ENCODE measurements at places on chromosomes 11 and 22.

- no peak for DNase-seq
These were observed 13.2 kb upstream of the OSBPL5 start for GRCh38 chr11:3178349-3178748.

DNA sequence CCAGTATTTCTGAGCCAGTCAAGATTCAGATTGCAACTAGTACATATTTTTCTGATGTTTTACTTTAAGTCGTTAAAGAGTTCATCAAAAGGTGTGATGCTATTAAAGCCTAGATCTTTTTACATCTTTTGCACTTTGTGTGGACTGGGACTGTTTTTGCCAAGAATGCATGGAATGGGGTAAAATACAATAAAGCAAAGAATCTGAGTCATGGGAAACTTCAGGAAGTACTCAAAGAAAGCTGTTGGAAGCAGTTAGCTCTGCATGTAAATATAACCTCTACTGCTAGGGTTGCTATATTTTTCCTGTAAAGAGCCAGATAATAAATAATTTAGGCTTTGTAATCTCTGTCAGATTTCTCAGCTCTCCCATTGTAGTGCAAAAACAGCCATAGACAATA is 20.9 kb downstream of the ATXN10 start:
- DNase-seq: no peak

GRCh38 chr11:28547321-28547741 is 439.1 kb downstream of the METTL15 start:
- no peak for DNase-seq

- DNase-seq: peak; percentile 44
These were observed 1.7 kb upstream of the CAVIN3 start for GRCh38 chr11:6321961-6322362.

DNA sequence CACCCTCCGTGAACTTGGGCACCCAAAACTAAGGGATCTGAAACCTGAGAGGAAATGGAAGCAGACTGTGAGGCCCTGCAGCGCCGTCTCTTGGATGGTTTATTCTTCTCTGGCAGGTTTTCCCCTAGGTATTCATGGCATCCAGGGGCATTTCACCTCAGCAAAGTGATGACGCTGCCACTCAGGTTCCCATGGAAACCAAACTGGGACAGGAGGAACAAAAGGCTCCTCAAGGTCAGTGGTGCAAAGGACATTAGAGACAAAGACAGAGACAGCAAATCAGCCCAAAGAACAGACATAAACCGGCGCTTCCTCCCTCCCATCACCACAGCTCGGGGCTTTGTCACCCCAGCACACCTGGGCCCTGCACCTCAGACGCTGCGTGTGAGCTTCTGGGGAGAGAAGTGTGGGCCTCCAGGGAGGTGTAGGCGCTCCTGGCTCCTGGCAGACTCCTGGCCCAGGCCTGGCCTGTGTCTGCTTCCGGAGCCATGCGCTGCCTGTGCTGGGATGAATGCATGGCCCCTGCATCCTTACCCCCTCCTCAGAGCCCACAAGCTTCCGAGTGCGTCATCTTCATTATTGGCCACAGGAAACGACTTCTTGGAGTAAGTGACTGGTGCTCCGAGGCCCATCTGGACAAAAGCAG is 5.9 kb downstream of the TP53AIP1 start:
- no peak for DNase-seq

DNA sequence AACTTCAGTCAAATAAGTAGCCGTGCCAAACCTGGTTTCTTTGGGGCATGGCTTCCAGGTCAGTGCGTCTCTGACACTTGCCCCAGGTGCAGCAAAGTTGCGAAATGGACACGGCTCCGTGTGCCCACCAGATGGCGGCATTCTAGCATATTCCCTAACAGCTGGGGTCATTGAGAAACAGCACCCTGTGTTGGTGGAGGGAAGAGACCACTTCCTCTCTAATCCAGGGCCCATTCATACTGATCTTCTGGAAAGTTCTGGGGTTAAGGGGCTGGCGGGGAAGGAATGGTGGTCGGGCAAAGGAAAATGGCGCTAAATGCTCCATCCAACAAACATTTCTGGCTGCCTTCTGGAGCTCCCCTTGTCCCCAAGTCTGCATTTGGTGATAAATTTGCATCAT is 141.2 kb upstream of the TIMP3 start:
- peak; percentile 54 for DNase-seq

DNA sequence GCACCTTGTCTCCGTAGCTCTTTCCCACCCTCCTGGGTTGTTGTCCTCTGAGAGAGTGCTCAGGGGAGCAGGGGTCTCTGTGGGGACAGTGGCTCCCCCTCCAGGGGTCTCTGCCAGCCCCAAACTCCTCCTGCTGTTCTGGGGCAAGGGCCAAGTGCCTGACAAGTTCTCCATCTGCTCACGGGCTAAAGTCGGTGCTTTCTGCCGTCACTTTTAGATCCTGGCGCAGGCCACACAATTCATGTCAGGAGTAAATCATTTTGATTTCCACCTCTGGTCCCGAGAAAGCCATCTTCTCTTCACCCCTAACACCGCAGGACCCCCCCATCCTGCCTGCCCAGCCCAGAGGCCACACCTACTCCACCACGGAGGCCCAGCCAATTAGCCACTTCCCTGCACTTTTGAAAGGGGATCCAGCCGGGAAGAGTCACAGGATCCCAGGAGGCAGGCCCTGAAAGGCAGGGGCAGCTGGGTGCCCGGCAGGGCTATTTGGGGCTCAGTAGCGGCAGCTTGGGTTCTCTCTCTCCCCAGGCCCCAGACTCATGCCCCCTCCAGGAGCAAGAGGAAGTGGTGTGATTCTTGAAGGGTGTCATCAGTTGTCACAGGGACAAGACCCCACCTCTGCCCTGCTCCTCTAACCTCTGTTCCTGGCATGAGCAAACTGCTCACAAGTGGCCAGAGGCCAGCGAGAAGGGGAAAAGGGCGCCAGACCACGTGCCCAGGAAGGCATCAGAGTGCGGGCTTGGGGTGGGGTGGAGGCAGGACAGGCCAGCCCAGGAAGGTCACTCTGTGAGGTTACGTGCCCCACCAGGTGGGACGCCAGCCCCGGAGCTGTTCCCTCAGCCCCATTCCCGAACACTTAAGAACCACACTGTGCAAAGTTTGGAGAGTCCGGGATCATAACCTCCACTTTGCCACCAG is 1.3 kb downstream of the MACROD1 start:
- no peak for DNase-seq

GRCh38 chr11:95575517-95575916 is 214.1 kb downstream of the FAM76B start:
- no peak for DNase-seq

GRCh38 chr11:63478896-63479295 is 12.1 kb downstream of the PLAAT5 start:
- peak; percentile 72 for DNase-seq

- DNase-seq: no peak
These were observed 72.7 kb downstream of the SLC1A2 start for GRCh38 chr11:35346472-35347156.

GRCh38 chr11:116240710-116241109 is 532.1 kb downstream of the BUD13 start:
- no peak for DNase-seq

DNA sequence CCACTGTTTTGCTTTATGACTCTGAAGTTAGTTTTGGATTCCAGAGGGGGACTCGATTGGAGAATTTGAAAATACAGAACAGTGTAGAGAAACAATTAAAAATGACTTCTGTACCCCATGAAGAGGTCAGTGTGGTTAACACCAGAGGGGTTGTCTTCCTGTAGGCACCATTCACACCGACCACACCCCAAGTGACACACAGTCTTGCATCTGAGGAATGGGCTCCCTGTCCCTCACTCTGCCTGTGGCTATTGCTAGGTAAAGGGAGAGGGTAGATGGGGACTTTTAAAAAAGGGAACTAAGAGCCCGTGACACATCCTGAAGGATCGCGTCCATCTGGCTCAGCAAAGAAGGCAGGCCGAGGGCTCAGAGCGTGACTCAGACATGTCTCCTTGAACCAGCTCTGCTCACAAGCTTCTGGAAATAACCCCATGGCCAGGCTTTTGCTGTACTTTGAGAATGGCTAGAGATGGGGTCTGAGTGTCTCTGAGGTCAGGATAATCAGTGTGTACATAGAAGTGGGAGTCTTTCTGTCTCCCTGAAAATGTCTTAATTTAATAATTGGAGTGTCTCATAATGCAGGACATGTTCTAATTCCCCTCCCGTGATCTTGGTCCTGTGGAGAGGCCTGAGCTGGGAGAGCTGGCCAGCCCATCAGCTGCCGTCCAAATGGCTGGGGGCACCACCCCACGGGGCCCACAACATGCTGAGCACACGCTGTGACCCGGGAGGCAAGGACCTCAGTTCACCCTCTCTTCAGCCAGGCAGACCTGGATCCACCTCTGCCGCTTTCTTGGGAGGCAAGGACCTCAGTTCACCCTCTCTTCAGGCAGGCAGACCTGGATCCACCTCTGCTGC is 39.3 kb downstream of the SGSM1 start:
- DNase-seq: no peak

DNA sequence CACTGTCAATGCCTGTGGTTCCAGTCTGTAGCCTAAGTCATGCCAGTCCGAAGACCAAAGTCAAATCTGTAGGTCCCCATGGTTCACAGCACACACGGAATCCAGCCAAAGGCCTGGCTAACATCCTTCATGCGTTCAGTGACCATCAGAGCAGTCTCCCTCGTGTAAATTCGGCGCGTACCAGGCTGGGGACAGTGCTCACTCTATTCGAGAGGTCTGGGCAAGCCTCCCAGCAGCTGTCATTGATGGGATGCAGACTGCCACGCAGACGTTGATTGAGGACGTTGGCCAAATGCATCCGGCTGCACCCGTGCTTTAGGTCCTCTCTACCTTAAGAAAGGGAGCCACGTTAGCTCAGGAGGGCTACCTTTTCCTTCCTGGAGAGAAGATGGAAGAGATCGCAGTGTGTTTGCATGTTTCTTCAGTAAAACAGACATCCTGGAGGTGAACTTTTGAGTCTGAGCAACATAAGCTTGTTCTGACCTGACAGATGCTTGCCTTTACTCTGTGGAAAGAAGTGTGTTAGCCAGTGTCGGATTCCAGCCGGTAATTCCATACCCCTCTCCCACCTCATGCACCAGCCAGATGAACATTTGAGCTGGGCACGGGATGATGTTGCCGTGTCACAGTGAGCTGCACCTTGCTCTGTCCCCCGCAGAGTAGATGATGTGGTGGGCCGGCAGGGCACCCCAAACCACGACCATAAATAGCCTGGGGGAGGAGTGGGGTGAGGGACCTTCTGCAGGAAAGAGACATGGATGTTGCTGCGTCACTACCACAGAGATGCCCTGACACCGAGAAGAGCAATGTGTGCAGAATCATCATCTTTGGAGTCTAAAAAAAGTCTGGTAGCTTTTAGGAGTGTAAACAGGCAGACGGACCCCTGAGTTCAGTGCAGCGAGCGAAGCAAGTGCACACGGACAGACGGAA is 12.2 kb downstream of the CTTN start:
- DNase-seq: no peak

- DNase-seq: no peak
These were observed 13.0 kb downstream of the BCR start for GRCh38 chr22:23193196-23193827.

GRCh38 chr22:46941968-46942798 is 179.7 kb downstream of the TBC1D22A start:
- DNase-seq: no peak

- DNase-seq: no peak
These were observed 13.5 kb upstream of the ZC3H12C start for GRCh38 chr11:110079726-110080125.

GRCh38 chr22:35158336-35158735 is 92.4 kb downstream of the ISX start:
- no peak for DNase-seq

DNA sequence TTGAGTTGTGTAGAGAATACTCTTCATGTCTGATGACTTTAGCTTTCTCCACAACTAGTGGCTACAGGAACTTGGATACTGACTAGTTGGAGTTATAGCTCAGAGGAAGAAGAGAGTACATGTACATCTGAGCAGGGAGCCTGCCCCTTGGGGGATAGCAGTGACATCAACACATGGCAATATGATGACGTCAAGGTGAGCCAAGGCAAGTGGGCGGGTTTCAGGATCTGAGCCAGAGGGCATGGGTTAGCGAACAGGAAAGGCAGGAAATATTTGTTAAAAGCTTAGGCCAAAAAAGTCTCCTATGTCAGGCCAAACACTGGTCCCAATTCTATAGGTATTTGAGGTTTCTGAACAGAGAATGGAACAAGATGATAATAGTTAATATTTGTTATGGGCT is 42.0 kb upstream of the HORMAD2 start:
- DNase-seq: no peak

- DNase-seq: peak; percentile 58
These were observed 23.2 kb upstream of the ZBTB16 start for GRCh38 chr11:114036147-114036811.

GRCh38 chr11:128575961-128576350 is 11.4 kb downstream of the ETS1 start:
- DNase-seq: no peak

DNA sequence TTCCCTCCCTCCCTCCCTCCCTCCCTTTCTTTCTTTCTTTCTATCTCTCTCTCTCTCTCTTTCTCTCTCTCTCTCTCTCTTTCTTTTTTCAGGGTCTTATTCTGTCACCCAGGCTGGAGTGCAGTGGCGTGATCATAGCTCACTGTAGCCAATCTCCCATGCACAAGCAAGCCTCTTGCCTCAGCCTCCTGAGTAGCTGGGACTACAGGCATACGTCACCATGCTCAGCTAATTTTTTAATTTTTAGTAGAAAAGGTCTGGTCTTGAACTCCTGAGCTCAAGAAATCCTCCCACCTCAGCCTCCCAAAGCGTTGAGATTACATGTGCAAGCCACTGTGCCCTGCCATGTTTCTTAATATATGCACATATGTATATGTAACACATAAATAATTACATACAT is 19.0 kb downstream of the TSKU start:
- no peak for DNase-seq

DNA sequence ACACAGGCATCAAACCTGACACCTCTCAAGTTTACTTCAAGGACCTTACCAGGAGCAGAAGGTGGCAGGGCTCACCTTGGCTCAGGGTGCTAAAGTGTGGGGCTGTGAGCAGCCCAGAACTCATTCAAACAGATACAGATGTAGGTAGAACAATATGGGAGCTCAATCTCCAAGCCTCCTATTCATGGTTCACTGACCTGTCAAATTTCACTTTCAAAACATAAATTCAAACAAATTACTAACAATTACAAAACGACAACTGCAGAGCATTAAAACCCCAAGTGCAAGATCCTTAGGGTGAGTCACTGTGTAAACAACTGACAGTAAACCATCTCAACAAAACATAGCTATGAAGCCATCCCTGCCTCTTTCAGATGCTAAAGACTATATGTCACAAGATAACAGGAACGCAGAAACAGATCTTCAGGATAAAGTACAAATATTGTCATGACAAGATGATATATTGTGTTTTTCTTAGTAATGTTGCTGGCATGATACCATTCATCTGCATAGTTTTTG is 303.5 kb upstream of the ANO3 start:
- no peak for DNase-seq

DNA sequence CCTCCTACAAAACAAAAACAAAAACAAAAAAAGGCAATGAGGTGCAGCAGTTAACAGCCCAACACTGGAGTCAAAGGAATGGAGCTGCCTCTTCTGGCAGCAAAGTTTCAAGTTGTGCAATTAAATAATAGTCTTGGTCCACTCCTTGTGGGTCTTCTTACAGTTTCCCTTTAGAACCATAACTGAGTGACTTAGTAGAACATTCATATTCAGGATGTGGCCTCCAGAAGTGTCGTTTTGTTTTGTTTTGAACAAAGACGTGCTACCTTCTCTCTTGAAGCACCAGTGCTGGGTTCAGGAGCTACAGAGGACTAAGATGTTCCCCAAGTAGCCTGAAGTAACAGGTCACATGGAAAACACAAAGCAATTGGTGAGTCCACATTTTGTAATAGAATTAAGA is 2.0 kb upstream of the JAML start:
- DNase-seq: peak; percentile 70

Data from activated CD4-positive, alpha-beta T cell treated with anti-CD3 and anti-CD28 coated beads, Interleukin-2, Interleukin-6, amounts not matched to agents 100 ng/mL and 50 ng/mL, durations not matched to agents 16 hours and 8 hours (primary cell).